B cell (primary cell): ENCODE measurements at places on chromosomes 7 and 10. TPM values are rescaled to one million over a fixed set of nuclear protein-coding genes. Genes with fewer than 3 reads are reported as not detected.

DNA sequence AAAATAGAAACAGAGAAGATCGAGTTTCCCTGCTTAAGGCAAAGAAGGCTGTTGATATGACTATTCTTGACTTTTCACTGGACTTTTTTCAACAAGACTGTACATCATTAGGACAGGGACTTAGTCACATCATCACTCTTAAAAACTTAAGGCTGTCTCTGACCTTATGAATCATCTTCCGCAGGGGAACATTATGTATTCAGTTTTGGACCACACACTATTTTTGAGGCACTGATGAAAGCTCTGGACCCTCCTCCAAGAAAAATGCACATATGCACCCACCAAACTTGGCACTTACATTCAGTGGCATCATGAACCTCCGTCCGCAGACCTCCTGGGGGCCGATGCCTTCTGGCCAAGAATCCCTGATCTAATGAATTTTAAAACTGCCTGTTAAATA lies 96.4 kb downstream of the CALD1 start:
- no peaks in the 10 kb centered on the region for H3K4me1 ChIP-seq
- no peaks in the 10 kb centered on the region for H3K27me3 ChIP-seq
- H3K27ac ChIP-seq = no peak overlapping the region
- H3K36me3 ChIP-seq = no peaks in the 10 kb centered on the region
- no peak for DNase-seq

- H3K27ac ChIP-seq = no peak overlapping the region
- H3K4me1 ChIP-seq = no peaks in the 10 kb centered on the region
- H3K4me3 ChIP-seq = no peak overlapping the region
- no peaks in the 10 kb centered on the region for H3K36me3 ChIP-seq
- DNase-seq = no peak
Measured at GRCh38 chr10:117684672-117685211, 142.2 kb downstream of the EMX2 start.

- H3K36me3 ChIP-seq = no peaks in the 10 kb centered on the region
- no peak overlapping the region for H3K27ac ChIP-seq
- no peaks in the 10 kb centered on the region for H3K27me3 ChIP-seq
- no peaks in the 10 kb centered on the region for H3K4me1 ChIP-seq
- H3K4me3 ChIP-seq = no peak overlapping the region
Measured at GRCh38 chr10:69242852-69243212, 22.7 kb downstream of the HKDC1 start.

DNA sequence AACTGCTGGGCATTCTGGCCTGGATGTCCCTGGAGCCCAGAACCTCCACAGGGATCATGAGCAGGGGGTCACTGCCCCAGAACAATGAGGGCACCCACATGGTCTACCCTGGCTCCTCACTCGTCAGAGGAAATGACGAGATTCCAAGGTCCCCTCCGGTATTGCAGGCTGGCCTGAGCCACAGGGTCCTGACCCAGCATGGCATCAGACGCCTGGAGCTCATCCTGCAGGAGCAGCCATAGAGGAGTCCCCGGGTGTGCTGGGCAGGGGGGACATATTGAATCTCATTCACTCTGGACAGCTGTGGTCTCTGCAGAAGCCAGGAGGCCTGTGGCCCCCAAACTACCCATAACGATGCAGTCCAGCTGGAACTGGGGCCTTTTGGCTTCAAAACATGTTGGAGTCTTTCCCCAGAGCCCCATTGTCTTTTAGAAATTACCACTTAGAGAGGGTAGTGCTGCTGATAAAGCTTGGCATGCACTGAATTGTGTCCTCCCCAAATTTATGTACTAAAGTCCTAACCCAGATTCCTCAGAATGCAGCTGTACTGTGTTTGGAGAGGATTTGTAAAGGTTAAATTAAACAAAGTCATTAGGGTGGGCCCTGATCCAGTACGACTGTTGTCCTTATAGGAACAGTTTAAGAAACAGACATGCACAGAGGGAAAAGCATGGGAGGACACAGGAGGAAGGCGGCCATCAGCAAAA lies 27.7 kb downstream of the ANXA8 start:
- no peak for DNase-seq
- H3K4me3 ChIP-seq = no peak overlapping the region
- peaks cover 3% of the 10 kb centered on the region for H3K27me3 ChIP-seq
- no peaks in the 10 kb centered on the region for H3K4me1 ChIP-seq
- H3K27ac ChIP-seq = no peak overlapping the region

DNA sequence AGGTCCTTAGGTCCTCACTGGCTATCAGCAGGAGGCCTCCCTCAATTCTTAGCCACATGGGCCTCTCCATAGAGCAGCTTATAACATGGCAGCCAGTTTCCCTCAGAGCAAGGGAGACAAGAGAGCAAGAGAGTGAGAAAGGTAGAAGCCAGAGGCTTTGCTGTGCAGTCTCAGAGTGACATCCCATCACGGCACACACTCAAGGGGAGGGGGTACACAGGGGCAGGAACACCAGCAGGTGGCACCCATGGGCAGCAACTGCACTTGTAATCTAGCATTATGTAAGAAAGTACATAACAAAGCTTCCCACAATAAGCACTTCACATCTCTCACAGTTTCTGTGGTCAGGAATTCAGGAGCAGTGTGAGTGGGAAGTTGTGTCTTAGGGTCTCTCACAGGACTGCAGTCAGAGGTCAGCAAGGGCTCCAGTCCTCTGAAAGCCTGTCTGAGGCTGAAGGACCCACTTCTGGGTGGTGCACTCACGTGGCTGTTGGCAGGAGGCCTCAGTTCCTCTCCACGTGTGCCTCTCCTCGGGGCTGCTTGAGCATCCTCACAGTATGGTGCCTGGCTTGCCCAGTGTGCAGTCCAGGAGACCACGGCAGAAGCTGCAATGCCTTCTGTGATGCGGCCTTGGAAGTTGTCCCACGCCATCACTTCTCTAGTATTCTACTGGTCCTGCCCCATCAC lies 159.4 kb downstream of the OAT start:
- H3K27me3 ChIP-seq = no peaks in the 10 kb centered on the region
- no peaks in the 10 kb centered on the region for H3K36me3 ChIP-seq
- no peak for DNase-seq
- no peaks in the 10 kb centered on the region for H3K4me1 ChIP-seq

Gene FAM25G
- polyA plus RNA-seq = not detected in 2 replicates

Gene RBP3
- polyA plus RNA-seq = not detected in 2 replicates
